ENCODE measurements at places on chromosomes 13 and 19.
A peak's percentile ranks its signal among the peaks of the same experiment; 100 is the strongest.

DNA sequence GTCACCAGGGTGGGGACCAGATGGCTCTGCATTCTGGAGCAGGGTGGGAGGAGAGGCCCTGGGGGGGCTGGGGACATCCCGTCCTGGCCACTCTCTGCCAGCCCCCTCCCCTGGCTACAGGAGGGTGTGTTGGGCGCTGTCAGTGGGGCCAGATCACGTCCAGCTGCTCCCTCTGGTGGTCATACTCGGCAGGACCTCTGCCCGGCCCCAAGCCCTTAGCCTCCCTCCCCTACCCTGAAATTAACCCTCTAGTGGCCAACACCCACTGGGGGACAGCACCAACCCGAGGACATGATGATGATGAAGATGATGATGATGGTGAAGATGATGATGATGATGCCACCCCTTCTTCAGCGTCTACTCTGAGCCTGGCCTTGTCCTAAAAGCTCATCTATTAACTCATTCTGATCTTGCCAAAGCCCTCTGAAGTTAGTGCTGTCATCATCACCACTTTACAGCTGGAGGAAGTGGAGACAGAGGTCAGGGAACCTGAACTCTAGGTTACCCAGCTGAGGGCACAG is 590 bp upstream of the LGI4 start:
- DNase-seq: peak; percentile 74

- no peak for DNase-seq
Measured at GRCh38 chr19:32032561-32032960, 312.8 kb upstream of the ZNF507 start.

DNA sequence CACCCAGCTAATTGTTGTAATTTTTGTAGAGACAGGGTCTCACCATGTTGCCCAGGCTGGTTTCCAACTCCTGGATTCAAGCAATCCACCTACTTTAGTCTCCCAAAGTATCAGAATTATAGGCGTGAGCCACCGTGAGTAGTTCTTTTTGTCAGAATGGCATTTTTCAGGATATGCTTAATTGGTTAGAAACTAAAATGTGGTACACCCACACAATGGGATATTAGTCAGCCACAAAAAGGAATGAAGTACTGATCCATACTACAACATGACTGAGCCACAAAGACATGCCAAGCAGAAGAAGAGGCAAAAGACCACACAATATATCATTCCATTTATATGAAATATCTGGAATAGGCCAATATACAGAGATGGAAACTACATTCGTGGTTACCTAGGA is 41.7 kb upstream of the MAP3K10 start:
- DNase-seq: no peak

DNA sequence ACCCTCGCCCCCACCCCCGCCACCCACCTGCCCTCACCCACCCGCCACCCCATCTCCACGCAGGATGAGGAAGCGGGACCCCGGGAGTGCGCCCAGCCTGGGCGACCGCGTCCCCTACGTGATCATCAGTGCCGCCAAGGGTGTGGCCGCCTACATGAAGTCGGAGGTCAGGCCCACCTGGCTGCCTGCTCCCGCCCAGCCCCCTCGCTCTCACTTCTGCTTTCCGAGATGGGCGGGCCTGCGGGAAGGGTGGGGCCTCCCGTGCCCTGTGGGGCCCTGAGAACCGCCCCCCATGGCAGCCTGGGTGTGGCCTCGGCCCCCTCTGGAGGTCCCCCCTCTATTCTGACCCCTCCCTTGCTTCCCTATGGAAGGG is 3.1 kb upstream of the SPIB start:
- DNase-seq: no peak

DNA sequence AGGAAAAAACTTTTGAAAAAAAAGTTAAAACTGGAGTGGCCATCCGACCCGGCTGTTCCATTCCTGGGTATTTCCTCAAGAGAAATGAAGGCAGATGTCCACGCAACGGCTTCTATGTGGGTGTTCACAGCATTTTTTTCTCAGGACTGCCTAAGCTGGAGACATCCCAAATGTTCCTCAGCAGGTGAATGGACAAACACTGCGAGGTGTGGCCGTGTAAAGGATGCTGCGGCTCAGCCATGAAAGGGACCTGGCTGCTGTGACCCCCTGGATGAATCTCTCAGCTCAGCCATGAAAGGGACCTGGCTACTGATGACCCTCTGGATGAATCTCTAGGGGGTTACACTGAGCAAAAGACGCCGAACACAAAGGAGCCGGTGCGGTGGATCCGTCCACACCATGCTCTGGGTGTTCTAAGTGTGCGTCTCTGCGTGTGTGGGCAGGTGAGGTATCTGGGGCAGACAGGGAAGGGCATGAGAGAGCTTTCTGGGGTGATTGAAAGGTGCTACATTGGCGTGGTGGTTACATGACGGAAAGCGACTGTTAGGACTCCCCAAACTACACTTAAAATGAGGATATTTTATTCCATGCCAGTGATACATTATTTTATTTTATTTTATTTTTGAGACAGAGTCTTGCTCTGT is 7.2 kb upstream of the ASPDH start:
- no peak for DNase-seq

Measured in naive thymus-derived CD4-positive, alpha-beta T cell (primary cell).